Regular cardiac myocyte (primary cell): ENCODE measurements at places on chromosomes 6 and 20. TPM values are rescaled to one million over a fixed set of nuclear protein-coding genes. Genes with fewer than 3 reads are reported as not detected.

The ISM1 gene
- total RNA-seq = not detected in 2 replicates

The IPCEF1 gene
- total RNA-seq = under 0.01 TPM in 1 of 2 replicates, not detected in the other

The SLC9A8 gene
- 4.6 and 6.8 TPM in 2 replicates for total RNA-seq

The NTSR1 gene
- total RNA-seq = under 0.01 TPM in 2 replicates

The CST4 gene
- total RNA-seq = 0.77 and 1.7 TPM in 2 replicates
